ENCODE measurements at places on chromosomes 11 and 22.
A peak's percentile ranks its signal among the peaks of the same experiment; 100 is the strongest.

DNA sequence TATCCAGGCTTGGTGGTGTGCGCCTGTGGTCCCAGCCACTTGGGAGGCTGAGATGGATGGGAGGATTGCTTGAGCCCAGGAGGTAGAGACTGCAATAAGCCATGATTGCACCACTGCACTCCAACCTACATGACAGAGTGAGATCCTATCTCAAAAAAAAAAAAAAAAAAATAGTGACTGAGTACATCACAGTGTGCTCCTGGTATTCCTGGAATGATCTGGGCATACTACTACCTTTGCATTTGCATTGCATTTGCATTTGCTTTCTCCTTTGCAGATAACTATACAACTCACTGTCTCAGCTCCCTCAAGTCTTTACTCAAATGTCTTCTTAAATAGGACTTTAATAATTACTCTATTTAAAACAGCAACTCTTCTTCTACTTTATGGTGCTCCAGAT lies 51.8 kb downstream of the DLG2 start:
- no peak for DNase-seq

GRCh38 chr11:127443297-127443696 lies 442.7 kb upstream of the KIRREL3 start:
- no peak for DNase-seq

DNA sequence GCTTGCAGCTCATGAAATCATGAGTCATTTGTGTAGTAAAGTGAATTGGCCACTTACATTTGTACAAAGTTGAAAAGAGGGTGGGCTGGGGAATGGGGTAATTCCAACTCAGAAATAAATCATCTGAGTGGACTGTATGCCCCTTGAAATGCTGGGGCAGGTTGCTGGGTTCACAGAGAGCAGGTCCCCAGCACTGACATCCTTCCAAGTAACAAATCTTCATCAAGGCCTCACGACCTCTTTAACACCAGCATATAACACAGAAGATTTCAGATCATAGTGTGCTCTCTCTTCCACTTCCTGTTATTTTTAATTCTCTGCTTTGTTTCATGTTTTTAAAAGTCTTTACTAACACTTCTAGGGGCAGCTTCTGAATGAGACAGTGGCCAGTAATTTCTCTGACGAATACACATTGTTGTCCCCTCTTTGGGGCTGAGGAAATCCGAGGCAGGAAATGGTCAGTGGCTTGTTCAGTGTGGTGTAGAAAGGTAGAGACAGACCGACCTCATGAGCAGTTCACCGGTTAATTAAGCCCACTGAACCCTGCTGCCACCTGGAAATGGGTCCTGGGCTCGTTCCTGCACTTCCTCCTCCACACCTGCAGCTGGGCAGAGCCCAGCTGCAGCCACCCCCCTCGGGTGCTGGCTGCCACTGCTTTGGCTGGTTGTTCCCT lies 127.7 kb downstream of the MAML2 start:
- peak; percentile 80 for DNase-seq

DNA sequence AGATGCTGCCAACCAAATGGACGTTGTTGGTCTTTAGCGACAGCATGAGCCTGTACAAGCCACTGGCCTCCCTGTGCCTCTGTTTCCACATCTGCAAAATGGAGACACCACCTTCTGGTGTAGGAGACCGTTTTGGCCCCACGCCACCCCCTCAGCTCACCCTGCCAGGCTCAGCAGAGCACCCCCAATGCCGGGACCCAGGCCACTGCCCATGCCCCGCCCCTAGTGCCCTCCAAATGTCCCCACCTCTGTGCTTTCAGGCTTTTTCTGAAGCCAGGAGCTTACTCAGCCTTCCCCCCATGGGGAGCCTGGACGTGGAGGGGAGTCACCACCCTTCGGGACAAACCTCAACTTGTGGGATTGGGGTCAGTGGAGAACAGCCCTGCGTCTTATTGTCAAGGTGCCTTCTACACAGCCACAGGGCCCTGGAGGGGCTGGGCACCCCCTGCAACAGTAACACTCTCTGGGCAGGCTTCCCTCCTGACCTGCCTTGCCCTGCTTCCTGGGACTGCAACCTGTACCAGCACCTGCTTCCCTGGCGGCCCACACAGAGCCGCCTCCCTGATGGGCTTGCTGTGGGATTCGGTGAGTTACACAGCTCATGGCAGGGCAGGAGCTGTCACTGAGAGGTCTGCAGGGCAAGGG lies 24.6 kb upstream of the RTL6 start:
- no peak for DNase-seq

DNA sequence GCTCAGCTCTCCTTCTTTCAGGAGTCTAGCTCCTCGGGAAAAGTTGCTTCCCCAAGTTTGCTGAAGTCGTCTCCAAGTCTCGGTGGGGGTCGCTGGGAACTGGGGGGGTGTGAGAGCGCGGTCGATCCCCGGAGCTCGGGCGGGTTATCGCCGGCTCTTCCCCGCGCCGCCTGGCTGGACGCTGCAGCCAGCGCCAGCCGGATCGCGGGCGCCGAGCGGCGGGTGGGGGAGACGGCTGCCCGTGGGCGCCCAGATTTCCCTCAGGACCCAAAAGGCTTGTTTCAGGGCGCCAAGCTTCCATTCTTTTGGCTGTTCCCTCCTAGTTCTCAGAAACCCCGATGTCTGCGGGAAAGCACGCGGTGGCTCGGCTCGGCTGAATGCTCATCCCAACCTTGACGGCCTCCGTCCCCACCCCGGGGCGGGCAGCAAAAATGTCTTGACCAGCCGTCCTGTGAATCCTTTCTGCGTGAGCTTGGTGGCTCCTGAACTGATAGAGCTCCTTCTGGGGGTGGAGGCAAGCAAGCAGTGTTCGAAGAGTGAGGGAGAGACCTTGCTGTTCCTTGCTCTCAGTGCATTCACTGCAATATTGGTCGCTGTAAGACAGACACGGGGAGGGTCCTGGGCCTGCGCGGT lies 1.7 kb downstream of the ZBTB16 start:
- peak; percentile 64 for DNase-seq

DNA sequence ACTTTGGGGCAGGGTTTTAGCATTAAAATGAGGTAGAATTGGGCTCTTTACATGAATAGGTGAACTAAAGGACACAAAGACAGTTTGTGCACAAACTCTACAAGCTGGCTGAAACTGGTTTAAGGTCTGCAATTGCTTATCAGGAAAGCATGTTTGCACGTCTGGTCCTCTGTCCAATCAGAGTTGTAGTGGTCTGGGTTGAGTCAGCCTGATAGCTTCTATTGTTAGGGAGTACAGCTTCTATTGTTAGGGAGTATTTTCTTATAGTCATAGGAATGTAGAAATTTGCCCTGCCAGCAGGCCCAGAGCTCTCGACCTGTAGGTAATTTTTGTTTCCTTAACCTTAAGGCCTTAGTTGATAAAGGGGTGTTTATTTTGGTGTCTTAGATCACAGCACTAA lies 1422.4 kb downstream of the LRRC4C start:
- DNase-seq: no peak

DNA sequence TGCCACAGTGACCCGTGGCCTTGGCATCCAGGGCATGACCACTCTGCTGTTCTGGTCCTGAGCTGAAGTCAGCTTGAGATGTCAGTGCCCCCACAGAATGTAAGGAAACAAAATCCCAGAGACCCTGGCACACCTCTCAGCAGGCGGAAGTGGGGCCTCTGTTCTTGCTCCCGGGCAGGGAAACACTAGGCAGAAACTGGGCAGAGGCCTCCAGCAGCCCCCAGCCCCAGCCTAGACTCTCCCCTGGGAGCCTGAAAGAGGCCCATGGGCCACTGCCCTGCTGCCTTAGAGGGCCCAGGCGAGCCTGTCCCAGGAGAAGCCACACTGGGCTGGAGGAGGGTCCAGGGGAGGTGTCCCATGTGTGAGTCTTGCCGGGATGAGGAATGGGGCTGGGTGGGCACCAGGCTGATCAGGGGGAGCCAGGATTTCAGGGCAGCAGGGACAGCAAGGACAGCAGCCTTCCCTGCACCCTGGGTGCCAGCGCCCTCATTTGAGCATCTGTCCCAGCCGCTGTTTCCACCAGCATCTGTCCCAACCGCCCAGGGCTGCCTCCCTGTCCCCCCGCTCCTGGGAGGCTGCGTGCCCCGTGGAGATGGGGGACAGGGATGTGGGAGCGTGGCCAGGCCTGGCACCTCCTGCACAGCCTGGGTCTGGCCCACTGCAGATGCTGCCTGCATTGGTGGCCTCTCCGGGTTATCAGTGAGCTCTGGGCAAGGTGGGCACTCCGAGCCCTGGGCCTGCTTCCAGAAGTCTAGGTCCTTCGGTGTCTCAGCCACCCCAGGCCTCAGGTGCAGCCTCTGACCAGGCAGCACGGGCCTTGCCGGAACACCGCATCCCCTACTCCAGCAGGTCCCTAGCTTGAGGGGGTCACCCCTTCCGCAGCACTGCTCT lies 1072.4 kb downstream of the BRD1 start:
- DNase-seq: no peak

- no peak for DNase-seq
Measured at GRCh38 chr11:75242722-75243600, 2.4 kb downstream of the TPBGL start.

DNA sequence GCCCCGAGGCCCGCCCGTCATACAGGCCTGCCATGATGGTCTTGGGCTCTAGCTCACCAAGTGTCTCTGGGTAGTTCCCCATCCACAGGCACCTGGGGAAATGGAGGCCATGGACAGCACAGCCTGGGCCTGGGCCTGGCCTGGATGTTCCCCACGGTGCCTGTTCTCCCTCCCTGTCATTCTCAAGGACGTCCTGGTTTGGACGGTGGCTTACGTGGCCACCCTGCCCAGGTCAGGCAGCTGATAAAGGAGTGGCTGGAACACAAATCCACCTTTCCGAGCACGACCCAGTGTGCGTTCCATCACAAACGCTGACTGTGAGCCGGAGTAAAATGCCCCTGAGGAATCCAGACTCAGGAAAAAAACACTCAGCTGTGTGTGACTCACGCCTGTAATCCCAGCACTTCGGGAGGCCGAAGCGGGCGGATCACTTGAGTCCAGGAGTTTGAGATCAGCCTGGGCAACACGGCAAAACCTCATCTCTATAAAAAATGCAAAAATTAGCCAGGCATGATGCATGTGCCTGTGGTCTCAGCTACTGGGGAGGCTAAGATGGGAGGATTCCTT lies 41.2 kb upstream of the TESMIN start:
- peak; percentile 67 for DNase-seq

DNA sequence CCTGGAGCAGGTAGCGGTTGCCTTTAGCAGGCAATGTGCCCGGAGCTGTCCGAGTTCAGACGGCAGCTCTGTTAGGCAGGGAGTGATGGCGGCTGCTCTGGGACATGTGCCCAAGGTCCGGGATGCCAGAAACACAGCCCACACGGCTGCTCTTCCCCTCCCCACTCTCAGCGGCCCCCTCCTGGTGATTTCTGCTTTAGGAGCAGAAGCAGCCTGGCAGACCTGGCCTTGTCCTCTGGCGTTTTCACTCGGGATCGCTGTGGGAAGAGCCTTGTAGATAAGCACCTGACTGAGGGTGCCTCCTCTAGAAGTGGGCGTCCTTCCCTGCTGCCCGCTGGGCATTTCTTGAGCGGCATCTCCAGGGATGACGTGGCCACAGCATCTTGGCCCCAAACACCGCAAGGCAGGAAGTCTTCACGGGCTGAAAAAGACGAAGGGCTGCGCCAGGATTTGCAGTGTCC lies 392.2 kb downstream of the TBC1D22A start:
- DNase-seq: peak; percentile 31

- DNase-seq: no peak
Measured at GRCh38 chr11:134404575-134405341, 7.3 kb downstream of the B3GAT1 start.

GRCh38 chr11:118245936-118246562 lies 6.1 kb downstream of the MPZL3 start:
- DNase-seq: no peak

GRCh38 chr11:12188548-12189317 lies 78.3 kb downstream of the MICAL2 start:
- no peak for DNase-seq

- no peak for DNase-seq
Measured at GRCh38 chr11:66224226-66224855, 44.1 kb upstream of the RAB1B start.

DNA sequence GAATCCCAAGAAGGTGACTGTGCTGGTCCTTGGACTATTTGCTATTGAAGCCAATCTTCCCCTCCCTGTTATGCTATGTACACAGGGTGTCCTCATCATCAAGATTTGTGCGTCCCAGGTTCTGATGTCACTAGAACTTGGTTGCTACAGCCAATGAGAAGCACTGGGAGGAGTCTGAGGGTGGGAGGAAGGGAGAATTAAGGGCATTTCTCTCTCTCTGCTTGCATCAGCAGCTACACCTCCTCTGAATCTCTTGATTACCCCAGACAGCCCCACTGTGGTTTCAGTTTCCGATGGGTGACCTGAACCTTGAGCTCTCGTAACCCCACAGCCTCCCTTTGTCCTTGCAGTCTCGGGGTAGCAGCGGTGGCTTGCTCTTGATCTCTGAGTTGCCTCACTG lies 212.4 kb upstream of the SESN3 start:
- no peak for DNase-seq

- DNase-seq: peak; percentile 10
Measured at GRCh38 chr11:87722756-87723565, 452.3 kb downstream of the RAB38 start.

DNA sequence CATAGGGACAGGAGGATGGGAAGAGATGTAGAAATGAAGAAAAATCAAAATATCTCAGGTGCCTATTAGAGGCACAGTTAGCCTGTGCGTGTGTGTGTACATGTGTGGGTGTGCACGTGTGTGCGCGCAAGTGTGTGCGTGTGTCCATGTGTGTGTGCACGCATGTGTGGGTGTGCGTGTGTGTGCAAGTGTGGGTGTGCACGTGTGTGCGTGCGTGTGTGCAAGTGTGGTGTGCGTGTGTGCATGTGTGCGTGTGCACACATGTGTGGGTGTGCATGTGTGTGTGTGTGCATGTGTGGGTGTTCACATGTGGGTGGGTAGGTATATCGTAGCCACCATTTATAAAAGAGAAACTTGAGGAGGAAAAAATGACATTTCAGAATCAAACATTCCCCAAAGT lies 9.4 kb downstream of the CRYBB2 start:
- no peak for DNase-seq

- DNase-seq: peak; percentile 19
Measured at GRCh38 chr11:105907319-105907718, 114.7 kb downstream of the MSANTD4 start.

GRCh38 chr11:74018331-74019005 lies 9.6 kb upstream of the UCP3 start:
- DNase-seq: peak; percentile 95

- DNase-seq: peak; percentile 37
Measured at GRCh38 chr11:44315947-44316658, 6.2 kb upstream of the ALX4 start.

GRCh38 chr11:96324912-96325311 lies 18.1 kb downstream of the MAML2 start:
- DNase-seq: peak; percentile 92
